ENCODE measurements at places on chromosomes 7 and 10.
A peak's percentile ranks its signal among the peaks of the same experiment; 100 is the strongest.

DNA sequence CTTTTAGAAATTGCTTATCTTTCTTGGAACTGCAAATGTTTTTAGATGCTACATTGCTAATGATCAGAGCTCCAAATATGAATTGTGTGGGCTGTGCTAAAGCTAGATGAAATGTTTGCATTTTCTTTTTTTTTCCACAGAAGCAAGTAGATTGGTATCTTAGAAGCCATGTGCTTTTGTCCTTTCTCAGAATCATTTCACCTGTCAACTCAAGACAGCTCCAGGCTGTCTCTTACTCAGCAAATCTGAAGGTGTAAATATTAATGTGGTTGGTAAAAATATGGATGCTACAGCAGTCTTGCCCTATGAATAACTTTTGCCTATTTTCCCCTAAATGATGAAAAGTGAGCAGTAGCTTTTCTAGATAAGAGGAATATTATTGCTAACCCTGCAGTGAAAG is 41.2 kb downstream of the AP3M1 start:
- no peak for DNase-seq

- no peak for DNase-seq
Observed at GRCh38 chr10:89522463-89522862, 12.9 kb downstream of the SLC16A12 start.

DNA sequence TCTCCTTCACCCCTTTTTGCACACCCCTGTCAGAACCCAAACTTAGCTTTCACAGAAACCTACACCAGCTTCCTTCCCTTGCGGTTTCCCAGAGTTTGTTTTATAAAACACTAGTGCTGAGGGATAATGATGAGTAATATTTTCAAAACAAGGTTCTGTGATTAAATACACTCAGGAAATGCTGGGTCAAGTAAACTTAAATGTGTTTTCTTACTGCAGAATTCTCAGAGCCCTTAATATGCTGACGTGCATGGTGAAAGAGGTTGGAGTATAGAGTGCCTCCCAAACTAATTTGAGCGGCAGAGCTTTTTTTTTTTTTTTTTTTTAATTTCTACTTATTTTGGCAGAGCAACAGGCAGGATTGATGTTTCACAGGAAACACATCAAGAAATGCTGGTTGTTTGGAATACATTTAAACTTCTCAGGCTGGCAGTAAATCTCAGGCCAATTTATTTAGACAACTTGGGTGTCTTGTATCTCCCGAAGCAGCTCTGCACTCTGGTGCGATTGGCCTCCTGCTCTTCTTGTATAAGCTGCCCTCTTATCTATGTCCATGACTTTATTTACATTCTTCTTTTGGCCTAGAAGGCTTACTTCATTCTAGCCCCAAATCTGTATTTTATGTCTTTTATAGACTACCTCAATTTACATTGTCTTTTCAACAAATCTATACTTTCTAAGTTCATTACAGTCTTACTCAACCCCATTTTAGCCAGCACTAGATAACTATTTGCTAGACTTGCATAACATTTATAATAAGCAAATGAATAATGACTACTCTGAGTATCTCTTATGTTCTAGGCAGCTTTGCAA is 165.4 kb downstream of the BMPER start:
- peak; percentile 50 for DNase-seq

- DNase-seq: no peak
Observed at GRCh38 chr7:155998766-155999630, 186.7 kb upstream of the SHH start.

DNA sequence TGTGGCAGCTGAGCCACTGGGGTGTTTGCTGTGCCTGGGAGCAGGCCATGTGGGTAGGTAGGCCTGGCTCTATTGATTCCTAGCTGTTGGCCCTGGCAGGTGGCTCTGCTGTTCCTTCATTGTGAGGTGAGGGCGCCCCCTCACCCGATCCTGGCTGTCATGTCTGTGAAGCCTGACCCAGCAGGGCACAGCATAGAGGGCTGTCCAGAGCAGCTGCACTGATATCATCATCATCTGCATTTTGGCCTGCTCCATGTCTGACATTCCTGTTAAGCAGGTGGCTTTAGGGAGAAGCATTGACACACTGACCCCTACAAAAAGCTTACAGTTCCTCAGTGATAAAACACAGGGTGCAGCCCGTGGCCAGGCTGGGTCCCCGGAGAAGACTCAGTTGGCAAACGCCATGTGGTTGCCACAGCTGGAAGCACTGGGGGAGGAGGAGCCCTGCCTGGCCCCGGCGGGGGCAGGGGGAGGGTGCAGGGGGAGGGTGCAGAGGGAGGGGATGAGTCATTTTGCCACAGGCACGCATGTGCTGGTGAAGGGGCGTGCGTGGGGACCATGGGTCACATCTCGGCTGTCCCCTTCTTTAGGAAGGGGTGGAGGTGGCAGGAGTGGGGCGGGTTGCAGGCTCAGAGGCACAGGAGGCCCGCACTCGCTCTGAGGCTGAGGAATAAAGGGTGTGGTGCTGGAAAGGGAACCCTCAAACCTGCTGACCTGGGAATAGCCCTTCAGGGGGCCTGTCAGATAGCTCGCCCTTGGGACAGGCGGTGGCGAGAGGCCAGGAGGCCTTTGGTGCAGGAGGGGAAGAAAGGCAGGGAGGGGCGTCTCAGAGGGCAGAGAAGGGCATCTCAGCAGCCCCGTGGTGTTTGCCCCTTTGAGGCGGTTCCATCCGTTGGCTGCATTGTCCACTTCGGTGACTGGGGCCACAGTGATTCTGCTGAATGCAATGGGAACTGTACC is 31.6 kb downstream of the IKZF1 start:
- DNase-seq: no peak

GRCh38 chr10:110544958-110545537 is 22.4 kb upstream of the SMC3 start:
- peak; percentile 22 for DNase-seq

DNA sequence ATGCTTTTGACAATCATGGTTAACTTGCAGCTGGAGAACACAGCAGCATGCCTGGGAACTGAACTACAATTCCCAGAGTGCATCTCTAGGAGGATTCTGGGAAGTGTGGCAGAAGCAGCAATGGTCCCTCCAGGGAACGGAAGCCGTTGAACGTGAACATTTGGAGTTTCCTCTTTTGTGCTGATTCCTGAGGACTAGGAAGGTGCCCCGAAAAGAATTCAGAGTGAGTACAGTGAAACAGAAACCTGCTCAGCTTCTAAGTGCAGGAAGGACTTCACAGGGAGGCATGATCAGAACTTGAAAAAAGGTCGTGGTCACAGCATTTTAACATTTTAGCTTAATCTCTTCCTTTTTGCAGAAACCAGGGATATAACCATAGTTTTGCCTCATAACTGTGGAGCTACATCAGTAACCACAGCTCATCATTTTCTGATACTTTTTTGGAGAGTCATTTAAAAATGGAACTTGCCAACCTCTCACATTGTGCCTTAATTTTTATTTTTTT is at the start of gene NUDT13:
TSS of gene NUDT13 (plus strand) at position 111 of the 505 bp plus-strand sequence. CDS start 3,911 bp downstream, outside the sequence.
- peak; percentile 81 for DNase-seq

DNA sequence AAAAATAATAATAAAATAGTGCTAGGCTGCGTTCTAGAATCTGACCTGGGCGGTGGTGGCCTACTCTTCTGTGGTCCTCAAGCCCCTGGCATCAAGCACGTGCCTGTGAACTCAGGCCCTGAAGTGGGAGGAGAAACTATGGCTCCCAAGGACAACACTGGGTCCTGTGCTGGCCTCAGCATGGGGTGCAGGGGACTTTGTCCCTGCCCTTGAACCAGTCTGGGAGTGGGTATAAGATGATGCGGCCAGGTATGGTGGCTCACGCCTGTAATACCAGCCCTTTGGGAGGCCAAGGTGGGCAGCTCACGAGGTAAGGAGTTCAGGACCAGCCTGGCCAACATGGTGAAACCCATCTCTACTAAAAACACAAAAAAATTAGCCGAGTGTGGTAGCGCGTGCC is 5.5 kb downstream of the ZP3 start:
- no peak for DNase-seq

GRCh38 chr7:124460056-124460450 is 305.5 kb downstream of the GPR37 start:
- no peak for DNase-seq

DNA sequence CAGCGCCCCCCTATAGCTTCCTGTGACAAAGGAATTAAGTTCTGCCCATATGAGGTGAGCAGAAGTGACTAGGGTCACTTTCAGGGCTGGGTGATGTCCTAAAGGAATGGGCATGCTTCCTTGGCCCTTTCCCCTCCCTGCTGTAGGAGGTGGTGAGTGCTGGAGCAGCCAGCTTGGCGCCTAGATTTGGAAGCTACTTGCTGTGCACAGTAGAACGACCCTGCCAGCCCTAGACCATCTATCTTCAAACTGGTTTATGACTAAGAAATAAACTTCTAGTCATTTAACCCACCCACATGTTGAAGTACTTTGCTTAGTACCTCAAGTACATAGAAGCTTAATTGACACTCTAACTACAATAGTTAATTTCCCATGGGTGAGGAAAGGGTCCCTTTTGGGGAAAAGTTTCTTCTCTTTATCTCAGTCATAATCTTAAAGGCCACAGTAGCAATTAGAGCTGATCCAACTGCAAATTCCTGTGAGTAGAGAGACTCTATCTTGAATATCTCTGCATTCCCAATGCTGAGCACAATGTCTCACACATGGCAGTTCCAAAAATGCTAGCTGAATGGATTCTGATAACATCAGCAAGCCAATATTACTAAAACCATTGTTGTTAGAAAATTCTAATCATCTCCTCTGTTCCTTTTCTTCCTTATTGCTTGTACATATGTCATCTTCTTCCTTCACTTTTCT is 227.2 kb downstream of the RELN start:
- no peak for DNase-seq

DNA sequence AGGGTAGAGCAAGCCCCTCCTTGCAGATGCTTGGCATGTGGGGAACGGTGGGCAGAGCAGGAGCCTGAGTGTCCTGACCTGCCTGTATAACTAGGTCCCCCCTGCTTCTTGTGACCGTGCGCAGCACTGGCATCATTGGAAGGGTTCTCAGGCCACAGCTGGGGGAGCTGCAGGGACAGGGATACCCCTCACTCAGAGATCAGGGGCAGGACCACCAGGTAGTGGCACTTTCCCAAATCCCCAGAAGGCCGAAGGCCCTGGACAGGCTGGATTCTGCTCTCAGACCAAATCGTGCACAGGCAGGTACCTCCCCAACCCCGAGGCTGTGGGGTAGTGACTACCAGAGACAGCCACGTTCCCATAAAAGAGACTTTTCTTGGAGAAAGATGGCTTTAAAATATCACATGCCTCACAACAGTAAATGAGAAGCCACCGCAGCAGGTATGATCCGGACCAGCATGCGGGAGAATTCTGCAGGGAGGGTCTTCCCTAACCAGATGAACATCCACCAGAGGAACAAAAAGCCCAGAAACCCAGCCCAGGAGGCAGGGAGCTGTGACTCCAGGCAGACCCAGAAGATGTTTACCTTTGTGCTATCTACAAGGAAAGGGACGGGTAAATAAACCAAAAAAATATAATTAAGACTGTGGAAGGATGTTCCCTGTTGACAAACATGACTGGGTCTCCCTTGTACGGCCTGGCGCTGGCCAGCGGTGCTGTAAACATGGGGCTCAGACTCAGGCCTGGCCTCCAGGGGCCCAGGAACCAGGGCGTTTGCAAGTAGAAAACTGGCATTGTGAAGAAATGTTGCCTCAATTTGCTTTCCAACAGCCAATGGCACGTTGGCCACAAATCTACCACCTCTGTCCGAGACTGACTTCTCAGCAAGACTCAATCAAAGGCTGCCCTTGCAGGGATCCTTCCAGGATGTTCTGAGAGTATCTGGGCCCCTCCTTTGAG is 180.0 kb downstream of the TNS3 start:
- no peak for DNase-seq

- peak; percentile 73 for DNase-seq
Observed at GRCh38 chr7:27248911-27249723, 6.5 kb downstream of the EVX1 start.

- no peak for DNase-seq
Observed at GRCh38 chr7:3520206-3520605, 219.2 kb downstream of the SDK1 start.

GRCh38 chr10:113920875-113921274 is 66.4 kb downstream of the NHLRC2 start:
- no peak for DNase-seq

GRCh38 chr7:3914051-3914775 is 613.2 kb downstream of the SDK1 start:
- DNase-seq: no peak

DNA sequence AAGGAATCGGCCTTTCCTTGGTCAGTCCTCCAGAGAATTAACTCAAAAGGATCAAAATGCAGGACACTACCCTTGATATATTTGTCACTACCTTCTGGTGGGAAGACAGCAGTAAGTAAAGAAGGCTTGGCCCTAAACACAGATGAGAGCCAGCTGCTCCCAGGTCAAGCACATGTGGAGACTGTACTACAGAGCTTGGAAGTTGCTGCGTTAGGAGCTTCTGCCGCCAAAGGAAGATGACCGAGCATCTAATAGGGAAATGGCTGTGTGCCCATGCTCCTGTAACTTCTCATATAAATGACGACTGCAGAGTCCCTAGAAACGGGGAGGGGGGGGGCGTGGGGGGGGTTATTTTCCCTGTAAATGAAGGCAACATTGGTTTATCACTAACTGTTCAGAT is 59.0 kb downstream of the PODXL start:
- DNase-seq: no peak

- DNase-seq: peak; percentile 49
Observed at GRCh38 chr7:150356265-150356897, 12.2 kb upstream of the REPIN1 start.

DNA sequence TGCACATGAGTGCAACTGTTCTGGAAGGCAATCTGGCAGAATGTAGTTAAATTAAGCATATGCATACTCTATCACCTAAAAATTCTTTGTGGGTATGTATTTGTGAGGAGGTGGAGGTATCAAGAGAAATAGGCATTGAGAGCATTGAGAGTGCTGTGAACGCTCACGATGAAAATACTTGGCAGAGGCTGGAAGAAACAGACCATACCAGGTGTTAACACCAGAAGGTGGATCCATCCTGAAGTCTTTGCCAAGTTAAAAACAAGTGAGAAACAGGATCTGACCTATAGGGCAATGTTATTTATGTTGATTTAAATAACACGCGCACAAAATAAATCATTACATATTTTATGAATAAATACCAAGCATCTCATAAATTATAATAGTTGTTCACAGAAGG is 311.6 kb downstream of the PCLO start:
- DNase-seq: no peak

DNA sequence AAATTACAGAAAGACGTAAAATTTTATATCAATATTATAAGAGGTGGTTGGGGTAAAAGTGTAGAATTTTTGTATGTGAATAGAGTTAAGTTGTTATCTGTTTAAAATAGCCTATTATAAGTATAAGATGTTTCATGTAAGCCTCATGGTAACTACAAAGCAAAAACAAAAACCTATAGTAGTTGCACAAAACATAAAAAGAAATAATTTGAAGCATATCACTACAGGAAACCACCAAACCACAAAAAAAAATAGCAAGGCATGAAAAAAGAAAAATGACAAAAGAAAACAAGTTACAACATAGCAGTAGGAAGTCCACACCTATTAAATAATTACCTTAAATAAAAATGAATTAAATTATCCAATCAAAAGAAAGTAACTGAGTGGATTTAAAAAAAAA is 12.4 kb upstream of the GSTK1 start:
- no peak for DNase-seq

- DNase-seq: peak; percentile 90
Observed at GRCh38 chr7:38169847-38170246, 8.2 kb upstream of the STARD3NL start.

Data from AG08395 (cell line).